RKO (cell line): ENCODE measurements at places on chromosomes 5 and 9.

DNA sequence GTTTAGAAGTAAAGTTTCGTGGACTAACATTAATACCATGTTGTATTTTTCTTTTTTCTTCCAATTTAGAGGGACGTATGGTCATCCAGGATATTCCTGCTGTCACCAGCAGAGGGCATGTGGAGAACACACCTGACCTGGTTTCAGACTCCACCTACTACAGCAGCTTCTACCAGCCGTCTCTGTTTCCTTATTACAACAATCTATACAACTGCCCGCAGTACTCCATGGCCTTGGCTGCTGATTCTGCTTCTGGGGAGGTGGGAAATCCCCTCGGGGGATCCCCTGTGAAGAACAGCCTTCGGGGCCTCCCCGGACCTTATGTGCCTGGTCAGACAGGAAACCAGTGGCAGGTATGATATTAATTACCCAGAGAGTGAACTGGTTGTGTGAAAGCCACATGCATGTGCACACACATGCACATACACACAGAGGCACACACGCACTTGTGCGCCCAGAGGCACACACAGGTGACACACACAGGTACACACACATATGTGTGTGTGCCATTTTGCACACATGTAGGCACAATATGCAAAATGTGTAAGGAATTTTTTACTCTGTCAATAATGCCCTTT is 52.4 kb downstream of the DMRT1 start:
- DNase-seq: peak; percentile 77

DNA sequence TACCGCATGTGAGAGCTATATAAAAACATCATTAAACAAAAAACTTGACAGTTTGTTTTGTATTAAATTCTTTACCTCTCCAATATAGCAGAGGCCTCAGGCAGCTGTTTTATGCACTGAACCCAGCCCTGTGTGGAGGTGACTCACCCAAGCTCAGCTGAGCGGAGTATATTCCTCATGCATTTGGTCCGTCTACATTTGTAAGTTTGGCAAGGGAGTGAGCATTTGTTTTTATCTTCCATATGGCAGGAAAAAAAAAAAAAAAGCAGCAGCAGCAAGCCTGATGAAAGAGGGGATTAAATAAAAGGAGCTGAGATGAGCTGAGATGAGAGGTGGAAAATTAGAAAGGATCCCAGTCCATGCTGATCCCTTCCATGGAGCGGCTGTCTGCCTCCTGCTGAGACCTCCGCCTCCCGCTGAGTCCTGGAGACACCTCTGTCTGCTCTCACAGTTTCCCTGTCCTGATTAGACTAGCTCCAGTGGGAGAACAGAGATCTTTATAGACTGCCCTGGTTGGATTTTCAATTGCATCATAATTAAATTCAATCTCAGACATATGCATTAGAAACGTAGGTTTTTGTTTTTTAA is 112.0 kb upstream of the CTNND2 start:
- DNase-seq: no peak

DNA sequence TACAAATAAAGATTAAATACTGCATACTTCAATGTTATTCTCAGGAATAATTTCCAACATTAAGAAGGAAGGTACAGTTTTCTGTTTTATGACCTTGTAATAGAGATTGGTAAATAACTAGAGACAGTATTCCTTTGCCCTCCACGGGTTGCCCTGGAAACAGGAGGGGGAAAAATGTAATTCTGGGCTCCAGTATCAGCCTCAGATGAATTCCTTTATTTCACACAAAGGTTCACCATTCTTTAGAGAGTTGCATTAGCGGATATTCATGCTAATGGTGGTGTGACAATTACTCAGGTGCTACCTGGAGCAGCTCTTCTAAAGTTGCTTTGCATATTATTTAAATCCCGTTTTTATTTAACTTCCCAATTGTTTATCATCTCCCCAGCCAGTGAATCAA is 42.6 kb downstream of the CETN3 start:
- no peak for DNase-seq

GRCh38 chr9:20355022-20355421 is 267.3 kb downstream of the MLLT3 start:
- no peak for DNase-seq
